ENCODE measurements at places on chromosomes 4 and X.

GRCh38 chr4:119774840-119775239, 146.2 kb upstream of the PDE5A start:
- DNase-seq: no peak

DNA sequence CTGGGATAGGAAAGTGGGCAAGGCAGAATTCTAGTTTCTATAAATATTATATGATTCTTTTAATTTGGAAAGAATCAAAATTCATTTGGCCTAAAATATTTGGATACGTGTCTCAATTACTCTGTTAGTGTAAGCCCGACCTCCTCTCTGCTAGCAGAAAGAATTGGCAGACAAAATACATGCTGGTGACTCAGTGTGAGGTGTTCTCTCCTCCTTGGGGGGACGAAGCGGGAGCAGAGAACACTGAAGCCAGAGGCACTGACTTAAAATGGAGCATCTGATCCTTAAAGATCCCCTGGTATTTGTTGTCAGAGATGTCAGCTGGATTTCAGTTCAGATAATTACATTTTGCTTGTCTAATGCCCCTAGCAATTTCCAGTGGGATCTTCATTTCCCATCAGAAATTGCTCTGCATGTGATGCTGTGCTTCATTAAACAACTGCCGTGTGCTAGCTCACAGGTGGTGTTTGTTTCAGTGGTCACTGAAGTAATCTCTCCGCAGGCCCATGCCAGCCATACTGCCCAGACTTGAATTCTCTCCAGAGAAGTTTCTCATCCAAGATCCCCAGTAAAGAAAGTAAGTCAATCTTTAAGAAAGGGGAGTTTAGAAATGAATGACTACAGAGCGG, 188.7 kb upstream of the TLL1 start:
- no peak for DNase-seq

DNA sequence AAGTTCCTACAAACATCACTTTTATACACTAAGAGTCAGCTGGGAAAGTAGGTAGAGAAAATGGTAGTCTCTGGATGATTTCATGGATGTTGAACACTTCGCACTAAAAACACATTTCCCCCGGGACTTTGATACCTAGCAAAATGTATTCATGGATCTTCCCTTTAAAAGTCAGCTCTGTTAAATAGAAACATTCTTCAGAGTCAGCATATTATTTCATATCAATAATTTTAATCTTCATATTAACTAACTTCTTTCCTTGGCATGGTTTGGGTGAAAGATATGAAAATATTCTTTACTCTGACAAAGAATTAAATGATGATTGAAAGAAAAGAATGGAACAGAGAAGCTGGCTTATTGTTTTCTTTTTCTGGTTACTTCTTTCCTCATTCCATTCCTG, 185.5 kb downstream of the NDST4 start:
- DNase-seq: no peak

DNA sequence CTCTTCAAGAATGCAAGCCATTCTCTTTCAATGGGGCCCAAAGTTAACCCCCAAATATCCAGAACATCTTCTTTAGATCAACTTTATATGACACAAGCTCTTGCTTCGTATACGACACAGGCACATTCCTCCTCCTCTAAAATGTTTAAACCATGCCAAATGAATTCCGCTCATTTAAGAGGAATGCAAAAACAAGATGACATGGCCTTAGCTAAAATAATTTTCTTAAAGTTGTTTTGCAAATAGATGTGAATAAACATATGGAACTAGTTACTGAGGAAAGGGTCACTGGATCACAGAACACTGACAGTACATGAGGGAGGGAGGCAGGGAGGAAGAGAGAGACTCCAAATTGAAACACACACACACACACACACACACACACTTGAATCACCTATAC, 97.4 kb downstream of the RASL11B start:
- DNase-seq: no peak

DNA sequence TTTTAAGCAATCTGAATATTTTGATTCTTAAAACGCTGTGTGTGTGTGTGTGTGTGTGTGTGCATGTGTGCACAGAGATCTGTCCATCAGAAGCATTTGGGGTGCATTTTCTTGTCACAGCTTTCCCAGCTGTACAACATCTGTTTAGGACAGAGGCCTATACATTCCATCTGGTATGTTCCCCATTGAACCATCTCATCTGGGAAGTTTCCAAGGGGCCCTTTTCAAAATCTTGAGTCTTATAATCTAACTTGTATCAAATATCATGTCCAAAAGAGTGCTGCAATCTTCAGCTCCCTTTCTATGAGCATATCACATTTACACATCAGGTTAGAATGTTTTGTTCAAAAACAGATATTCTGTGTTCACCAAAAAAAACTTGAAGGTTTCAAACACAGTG, 16.5 kb upstream of the MID1 start:
- no peak for DNase-seq

DNA sequence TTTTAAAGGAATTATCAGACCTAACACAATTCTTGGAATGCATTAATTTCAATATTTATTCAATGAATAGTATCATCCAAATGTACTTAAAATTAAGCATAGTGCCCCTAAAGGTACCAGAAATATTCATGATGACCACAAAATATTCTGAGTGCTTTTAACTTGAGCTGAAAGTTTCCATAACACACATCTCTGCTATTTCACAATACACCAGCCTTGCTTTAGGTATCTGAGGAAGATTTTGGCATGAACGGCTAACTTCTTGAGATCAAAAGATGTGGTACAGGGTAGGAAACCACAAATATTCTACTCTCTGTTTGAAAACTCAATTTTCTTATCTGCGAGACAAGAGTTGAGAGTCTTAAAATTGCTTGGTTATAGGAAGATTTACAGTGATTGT, 538.3 kb upstream of the PCDH7 start:
- DNase-seq: no peak

DNA sequence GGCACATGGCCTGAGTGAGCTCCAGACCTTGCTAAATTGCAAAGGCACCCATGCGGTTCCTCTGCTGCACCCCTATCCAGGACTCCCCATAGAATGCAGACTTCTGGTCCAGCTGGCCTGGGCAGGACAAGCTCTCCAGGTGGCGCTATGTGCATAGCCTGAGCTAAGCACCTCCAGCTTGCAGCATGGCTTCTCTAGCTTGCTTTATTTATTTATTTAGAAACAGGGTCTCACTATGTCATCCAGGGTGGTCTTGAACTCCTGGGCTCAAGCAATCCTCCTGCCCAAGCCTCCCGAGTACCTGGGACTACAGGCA, 5.5 kb upstream of the WFS1 start:
- no peak for DNase-seq

GRCh38 chr4:1300466-1301455, 11.1 kb downstream of the MAEA start:
- no peak for DNase-seq

GRCh38 chrX:150163221-150163930, 199.7 kb upstream of the MAMLD1 start:
- DNase-seq: no peak

GRCh38 chr4:104728380-104729122, 233.9 kb upstream of the CXXC4 start:
- no peak for DNase-seq

- DNase-seq: no peak
Observed at GRCh38 chrX:69155786-69156520, 9.3 kb downstream of the PJA1 start.

GRCh38 chr4:85391589-85392410, 83.2 kb upstream of the ARHGAP24 start:
- DNase-seq: no peak
